Panc1 (cell line): ENCODE measurements at places on chromosomes 3 and 15. TPM values are rescaled to one million over a fixed set of nuclear protein-coding genes. Genes with fewer than 3 reads are reported as not detected.

The SLC28A2 gene
- 0.23 TPM for total RNA-seq

GRCh38 chr3:110859336-110859735, 212.3 kb upstream of the NECTIN3 start:
- no peak overlapping the region for H3K4me3 ChIP-seq
- no peaks in the 10 kb centered on the region for H3K27me3 ChIP-seq
- no peak for DNase-seq
- H3K36me3 ChIP-seq: no peaks in the 10 kb centered on the region

DNA sequence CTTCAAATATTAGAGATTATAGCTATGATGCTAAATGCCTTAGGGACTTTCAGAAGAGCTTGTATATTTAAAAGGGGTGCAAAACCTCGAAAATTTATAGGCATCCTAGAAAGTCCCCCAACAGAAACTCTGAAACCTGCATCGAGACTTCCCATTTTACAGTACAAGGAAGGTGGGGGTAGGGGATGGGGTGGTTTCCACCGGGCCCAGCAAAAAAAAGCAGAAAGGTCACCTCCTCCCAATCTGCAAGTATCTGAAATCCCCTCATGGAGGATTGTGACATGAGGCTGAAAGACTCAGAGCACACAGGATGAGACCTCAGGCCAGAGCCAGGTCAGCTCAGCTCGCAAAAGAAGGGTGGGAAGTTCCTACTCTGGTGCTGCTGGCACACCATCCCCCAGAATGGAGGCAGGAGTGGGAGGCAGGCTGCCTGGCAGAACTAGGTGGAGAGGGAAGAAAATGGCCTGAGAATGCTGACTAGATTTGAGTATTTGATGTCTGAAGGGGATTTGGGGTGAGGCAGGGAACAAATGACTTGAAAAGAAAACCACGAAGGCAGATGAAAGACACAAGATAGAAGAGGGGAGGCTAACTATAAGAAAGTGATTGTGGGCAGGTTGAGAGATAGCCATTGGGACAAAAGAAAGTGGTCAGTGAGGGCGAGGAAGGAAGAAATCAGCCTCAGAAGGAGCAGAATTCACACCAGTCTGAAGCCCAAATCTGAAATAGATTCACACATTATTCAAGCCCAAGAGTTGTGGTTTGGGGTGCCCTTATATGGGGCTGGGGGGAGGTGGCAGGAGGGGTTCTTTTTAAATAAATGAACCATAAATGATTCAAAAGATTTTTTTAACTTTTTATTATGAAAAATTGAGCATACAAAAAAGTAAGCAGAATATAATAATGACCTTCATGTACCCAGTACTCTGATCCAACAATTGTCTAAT, 22.5 kb upstream of the TSC22D2 start:
- peak overlapping the region; percentile 70 for H3K27ac ChIP-seq
- H3K36me3 ChIP-seq: no peaks in the 10 kb centered on the region
- H3K4me3 ChIP-seq: no peak overlapping the region

The GOLGA6A gene
- 0.05 TPM for total RNA-seq

The SLC6A20 gene
- total RNA-seq: 0.28 TPM

DNA sequence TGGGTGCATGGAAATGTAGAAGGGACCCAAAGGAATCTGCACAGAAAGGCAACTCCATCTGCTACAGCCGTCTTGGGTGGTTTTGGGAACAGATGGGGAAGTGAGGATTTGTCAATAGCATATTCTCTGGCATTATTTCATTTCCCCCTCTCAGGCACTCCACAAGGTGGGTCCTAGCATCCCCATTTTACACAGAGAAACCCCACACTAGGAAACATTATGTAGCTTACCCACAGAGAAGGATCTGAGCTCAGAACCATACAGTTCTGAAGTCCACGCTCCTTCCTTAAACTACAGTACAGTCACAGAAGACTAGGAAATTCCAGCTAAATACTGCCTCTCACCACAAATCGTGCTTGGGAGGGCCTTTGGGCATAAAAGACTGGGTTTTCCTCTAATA, 61.2 kb upstream of the CTNNB1 start:
- H3K27ac ChIP-seq: no peak overlapping the region
- H3K36me3 ChIP-seq: no peaks in the 10 kb centered on the region
- no peaks in the 10 kb centered on the region for H3K4me1 ChIP-seq
- DNase-seq: no peak
- no peak overlapping the region for H3K4me3 ChIP-seq

DNA sequence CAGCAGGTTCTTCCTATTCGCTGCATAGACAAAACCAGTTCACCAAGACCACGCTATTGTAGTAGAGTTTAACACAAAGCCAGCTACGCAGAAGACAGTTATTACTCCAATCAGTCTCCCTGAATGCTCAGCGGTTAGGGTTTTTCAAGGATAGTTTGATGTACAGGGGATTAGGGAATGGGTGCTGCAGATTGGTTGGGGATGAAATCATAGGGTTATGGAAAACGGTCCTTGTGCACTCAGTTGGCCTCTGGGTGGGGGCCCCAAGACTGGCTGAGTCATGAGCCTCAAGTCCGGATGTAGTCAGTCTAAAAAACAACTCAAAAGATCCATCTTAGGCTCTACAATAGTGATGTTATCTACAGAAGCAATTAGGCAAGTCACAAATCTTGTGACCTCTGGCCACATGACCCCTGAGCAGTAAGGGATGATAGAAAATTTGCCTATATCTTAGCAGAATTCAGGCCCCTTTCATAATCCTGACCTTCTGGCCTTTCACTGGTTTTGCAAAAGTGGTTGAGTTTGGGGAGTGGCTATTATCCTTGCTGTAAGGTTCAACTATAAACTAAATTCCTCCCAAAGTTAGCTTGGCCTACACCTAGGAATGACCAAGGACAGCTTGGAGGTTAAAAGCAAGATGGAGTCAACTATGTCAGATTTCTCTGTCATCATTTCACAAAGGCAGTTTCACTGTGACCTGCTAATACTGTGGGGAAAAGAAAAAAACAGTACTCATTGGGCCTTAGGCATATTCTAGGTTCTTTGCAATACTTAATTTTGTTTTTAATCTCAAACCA, 57.7 kb downstream of the LIPC start:
- no peaks in the 10 kb centered on the region for H3K4me1 ChIP-seq
- no peaks in the 10 kb centered on the region for H3K27me3 ChIP-seq
- H3K27ac ChIP-seq: no peak overlapping the region
- no peaks in the 10 kb centered on the region for H3K36me3 ChIP-seq
- no peak for DNase-seq
- H3K4me3 ChIP-seq: no peak overlapping the region

The GOLGA6B gene
- total RNA-seq: not detected

DNA sequence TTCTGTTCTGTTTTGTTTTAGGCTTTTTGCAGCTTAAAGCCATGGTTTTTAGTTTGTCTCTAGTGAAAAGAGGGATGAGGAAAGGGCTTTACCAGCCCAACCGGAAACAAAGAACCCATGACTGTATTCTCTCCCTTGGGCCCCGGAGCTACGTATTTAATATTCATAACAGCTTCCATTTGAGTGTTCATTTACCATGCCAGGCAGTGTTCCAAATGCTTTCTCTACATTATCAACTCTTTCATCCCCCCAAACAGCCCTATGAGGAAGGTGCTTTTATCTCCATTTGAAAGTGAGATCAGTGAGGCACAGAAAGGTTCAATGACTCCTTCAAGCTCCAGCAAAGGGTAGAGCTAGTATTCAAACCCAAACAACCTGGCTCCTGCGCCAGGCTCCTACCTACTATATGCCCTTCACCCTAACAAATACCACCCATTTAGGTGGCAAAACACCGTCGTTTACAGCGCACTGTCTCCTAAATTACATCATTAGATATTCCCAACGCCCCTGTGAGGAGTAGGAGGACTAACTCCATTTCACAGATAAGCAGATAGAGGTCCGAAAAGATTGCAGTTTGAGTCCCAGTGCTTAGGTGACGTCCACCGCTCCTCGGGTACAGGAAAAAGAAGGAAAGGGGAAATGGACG, 27.9 kb downstream of the GTPBP8 start:
- peaks cover 17% of the 10 kb centered on the region for H3K36me3 ChIP-seq
- DNase-seq: peak; percentile 4
- peak overlapping the region; percentile 97 for H3K27ac ChIP-seq

DNA sequence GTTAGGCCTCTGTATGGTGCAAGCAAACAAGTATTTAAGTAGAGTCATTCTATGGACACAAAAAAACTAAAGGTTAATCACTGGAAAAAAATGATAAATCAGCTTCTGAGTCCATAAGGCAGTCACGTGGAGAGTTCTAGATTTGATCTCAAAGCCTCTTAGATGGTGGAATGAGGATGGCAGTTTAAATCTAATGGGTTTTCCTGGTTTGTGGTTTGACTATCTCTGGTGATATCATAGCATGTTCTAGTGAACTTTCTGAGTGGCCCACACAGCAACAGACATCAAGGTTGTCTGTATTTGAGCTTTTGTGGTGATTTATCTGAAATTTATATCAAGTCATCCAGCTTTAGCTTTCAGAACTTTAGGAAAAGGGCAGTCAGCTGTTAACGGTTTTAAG, 52.4 kb downstream of the ILDR1 start:
- no peaks in the 10 kb centered on the region for H3K36me3 ChIP-seq
- no peak overlapping the region for H3K27ac ChIP-seq
- H3K4me1 ChIP-seq: no peaks in the 10 kb centered on the region
- no peak for DNase-seq
- H3K27me3 ChIP-seq: no peaks in the 10 kb centered on the region

DNA sequence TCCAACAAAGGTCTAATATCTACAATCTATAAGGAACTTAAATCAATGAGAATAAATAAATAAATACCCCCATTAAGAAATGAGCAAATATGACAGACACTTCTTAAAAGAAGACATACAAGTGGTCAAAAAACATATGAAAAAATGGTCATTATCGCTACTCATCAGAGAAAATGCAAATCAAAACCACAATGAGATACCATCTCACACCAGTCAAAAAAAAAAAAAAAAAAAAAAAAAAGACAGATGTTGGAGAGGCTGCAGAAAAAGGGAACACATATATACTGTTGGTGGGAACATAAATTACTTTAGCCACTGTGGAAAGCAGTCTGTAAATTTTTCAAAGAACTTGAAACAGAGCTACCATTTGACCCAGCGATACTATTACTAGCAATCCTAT, 31.6 kb upstream of the OR5H6 start:
- DNase-seq: no peak
- no peaks in the 10 kb centered on the region for H3K36me3 ChIP-seq
- no peak overlapping the region for H3K4me3 ChIP-seq
- H3K27me3 ChIP-seq: no peaks in the 10 kb centered on the region
- no peaks in the 10 kb centered on the region for H3K4me1 ChIP-seq
- H3K27ac ChIP-seq: no peak overlapping the region

The MED12L gene
- 2.8 TPM for total RNA-seq

GRCh38 chr15:69749797-69750196, 297.2 kb downstream of the RPLP1 start:
- no peak overlapping the region for H3K27ac ChIP-seq
- H3K4me3 ChIP-seq: no peak overlapping the region
- no peaks in the 10 kb centered on the region for H3K4me1 ChIP-seq
- H3K27me3 ChIP-seq: no peaks in the 10 kb centered on the region
- DNase-seq: no peak
- no peaks in the 10 kb centered on the region for H3K36me3 ChIP-seq

DNA sequence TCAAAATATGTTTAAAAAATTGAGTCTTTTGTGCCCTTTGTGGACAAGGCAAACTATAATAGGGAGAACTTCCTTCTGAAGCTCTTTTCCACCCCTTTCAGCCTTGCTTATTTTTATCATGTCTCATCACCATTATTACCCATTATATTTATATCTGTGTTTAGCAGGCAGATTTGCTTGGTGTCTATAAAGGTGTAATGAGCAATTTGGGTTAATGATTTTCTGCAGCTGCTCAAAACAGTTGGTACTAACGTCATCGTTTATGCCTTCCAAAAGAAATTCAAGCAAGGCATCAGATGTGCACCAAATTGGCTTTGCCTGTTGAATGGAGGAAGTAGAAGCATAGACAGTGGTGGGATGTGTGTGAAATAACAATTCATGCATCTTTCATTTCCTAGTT, 483.7 kb upstream of the SGO1 start:
- no peaks in the 10 kb centered on the region for H3K27me3 ChIP-seq
- no peaks in the 10 kb centered on the region for H3K36me3 ChIP-seq
- no peaks in the 10 kb centered on the region for H3K4me1 ChIP-seq
- H3K27ac ChIP-seq: no peak overlapping the region
- DNase-seq: no peak
- no peak overlapping the region for H3K4me3 ChIP-seq

The SLC22A14 gene
- 0.13 TPM for total RNA-seq

The VEPH1 gene
- total RNA-seq: 0.51 TPM
